ENCODE measurements at places on chromosomes 2 and 18. TPM values are rescaled to one million over a fixed set of nuclear protein-coding genes. Genes with fewer than 3 reads are reported as not detected.

The TMX3 gene
- 25.7 TPM for total RNA-seq

- no peak for DNase-seq
Measured at GRCh38 chr18:32661486-32662299, 111.1 kb downstream of the KLHL14 start.

DNA sequence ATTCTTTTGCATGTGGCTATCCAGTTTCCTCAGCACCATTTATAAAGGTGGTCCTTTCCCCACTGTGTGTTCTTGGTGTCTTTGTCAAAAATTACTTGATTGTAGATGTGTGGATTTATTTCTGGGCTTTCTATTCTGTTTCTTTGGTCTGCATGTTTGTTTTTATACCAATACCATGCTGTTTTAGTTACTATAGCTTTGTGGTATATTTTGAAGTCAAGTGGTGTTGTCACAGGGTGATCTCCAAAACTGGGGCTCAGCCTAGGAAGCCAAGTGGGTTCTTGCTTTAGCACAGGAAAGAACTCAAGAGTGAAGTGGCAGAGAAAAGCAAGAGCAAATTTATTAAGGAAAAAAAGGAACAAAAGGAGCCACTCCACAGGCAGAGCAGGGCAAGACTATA lies 6.0 kb upstream of the SNTG2 start:
- no peak for DNase-seq

GRCh38 chr2:176967911-176968450 lies 244.6 kb upstream of the HNRNPA3 start:
- DNase-seq = no peak

Measured in left ventricle myocardium superior (tissue), 1 donor.